NCI-H187 treated with DMSO at 0.1 percent for 48 hours (cell line): ENCODE measurements at places on chromosomes 4 and X.

DNA sequence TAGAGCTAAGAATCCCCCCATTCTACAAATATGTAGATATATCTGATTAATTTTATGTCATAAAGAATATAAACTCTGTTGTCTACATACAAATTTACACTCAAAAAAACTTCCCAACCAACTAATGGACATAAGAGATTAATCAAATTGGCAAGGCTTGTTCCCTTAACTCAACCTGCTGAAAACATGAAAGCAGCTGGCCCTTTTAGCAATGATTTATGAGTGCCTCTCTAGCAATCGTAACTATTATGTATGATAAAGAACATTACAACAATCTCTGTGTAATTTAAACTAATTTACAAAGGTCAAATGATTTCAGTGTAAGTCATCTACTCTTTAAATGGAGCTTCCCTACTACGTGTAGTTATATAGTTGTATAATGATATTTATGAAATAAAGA is 83.1 kb upstream of the FTHL17 start:
- no peak for DNase-seq

DNA sequence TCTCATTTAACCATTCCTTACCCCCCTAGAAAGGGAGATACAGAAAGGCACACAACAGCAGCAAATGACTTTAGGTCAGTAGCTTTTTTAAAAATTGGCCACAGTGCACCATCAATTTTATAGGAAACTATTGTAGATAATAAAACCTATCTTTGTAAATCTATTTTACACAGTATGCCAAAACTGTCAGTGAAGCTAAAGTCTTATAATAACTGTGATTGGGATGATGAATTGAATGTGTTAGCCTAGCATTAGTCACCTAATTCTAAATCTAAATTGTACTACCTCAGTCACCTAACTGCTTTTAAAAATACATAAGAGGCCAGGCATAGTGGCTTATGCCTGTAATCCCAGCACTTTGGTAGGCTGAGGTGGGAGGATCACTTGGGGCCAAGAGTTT is 44.2 kb downstream of the SH3RF1 start:
- DNase-seq: no peak

DNA sequence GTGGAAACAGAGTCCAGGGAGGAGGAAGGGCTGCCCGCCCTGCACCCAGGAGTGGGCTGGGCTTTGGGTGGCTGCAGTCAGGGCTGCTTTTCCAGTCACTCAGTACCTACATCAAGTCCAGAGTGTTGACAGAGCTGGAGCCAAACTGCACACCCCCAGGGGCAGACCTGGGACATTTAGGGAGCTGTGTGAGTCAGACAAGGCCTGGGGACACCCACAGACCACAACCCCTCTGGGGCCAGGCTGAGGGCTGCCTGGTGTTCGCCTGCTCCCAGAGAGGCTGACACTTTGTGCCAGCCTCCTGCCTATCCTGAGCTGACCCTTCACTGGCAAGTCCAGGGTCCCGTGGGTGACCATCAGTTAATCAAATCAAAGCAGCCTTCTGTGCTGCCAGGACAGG is 240.0 kb downstream of the BCOR start:
- DNase-seq: no peak

DNA sequence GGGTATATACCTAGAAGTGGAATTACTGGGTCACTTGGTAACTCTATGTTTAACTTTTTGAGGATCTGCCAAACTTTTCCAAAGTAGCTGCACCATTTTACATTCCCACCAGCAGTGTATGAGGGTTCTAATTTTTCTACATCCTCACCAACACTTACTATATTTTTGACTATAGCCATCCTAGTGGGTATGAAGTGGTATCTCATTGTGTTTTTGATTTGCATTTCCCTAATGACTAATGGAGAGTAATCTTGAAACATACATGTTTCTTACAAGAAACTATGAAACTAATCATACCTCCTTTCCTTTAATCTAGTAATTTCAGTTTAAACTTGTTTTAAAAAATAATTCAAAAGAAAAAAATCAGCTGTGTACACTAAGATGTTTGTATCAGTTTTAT is 17.9 kb downstream of the BCLAF3 start:
- no peak for DNase-seq

DNA sequence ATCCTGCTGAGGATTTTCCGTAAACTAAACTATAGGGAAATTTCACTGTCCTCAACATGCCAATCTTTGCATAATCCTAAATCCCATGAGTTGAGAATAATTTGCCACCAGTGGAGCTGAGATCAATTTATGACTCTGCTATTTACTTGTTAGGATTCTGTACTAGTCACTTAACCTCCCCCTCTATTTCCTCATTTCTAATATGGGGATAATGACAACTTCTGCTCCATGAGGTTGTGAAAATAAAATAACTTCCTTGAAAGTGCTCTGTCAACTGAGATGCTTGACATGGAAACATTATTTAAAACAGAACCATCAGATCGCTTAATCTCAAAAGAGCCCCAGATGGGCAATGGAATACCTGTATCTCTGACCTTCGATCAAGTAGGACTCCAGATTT is 2.6 kb upstream of the FGF16 start:
- DNase-seq: no peak

DNA sequence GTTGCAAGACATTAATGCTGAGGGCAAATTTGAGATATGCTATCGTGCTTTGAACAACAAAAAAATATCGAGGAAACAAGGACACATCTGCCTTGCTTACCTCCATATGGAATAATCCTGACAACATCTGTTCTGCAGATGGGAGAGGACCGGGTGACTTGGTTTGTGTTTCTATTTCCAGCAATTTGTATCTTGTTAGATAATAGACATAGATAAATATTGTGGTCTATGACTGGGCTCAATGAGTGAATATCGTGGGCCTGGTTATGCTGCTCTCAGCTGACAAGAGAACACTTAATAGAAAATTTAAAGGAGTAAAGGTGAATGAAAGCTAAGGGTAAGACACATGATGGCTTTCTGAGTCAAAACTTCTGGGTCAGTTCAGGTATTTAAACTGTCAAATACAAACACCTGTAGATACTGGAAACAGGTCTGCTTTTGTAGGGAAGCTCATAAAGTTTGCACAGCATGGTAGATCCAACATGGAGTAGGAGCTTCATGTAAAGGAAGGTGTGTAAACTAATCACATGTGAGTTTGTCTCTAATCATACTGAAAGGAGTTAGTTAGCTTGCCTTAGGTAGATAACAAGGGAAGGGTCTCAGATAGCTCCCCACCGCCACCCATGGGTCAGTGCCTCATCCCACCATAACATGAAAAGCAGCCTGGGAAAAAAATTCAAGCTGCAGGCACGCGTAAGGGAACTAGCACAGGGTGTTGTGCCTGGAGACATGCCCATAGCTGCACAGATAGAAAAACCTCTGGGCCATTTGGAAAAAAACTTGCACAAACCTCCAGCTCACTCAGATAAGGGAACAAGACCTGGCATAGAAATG is 904.1 kb upstream of the EPHA5 start:
- no peak for DNase-seq

DNA sequence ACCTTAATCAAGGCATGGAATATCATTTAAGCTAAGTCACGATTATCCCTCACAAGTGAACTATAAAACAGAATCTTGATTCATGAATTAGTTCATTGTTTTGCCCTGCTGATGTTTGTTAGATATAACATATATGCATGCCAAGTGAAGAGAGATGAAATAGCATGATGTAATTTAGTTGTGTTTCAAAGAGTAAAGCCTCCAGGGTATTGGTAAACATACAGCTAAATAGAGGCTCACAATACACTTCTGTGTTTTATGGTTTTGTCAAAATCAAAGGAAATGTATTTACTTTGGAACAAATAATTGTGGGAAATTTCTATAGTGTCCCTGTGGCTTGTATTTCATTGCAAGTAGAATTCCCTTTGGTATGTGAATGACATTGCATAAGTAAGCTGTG is 69.0 kb upstream of the LEF1 start:
- no peak for DNase-seq
